ENCODE measurements at places on chromosomes 12 and 14.

GRCh38 chr12:88141774-88142609 lies at the start of the genes CEP290 and TMTC3:
Gene CEP290, minus strand, starts transcription at chr12:88142088. Its CDS starts 781 bp downstream, at chr12:88141307.
Gene TMTC3, plus strand, starts transcription at chr12:88142307. Its CDS starts 6,009 bp downstream, at chr12:88148316.
- DNase-seq: peak; percentile 88

DNA sequence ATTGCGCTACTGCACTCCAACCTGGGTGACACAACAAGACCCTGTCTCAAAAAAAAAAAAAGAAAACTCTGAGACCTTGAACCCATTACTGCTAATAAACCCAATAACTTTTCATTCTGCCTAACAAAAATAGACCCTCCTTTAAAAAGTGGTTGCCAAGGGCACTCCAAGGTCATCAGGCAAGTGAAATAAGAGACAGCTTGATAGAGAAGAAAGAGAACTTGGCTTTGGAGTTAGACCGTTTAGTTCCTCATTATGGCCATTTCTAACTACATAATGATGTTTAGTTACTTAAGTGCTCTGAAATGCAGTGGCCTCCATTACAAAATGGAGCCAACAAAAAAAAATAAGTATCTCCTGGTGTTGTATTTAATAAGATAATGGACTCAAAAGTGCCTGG lies 55.9 kb downstream of the PHLDA1 start:
- DNase-seq: no peak

DNA sequence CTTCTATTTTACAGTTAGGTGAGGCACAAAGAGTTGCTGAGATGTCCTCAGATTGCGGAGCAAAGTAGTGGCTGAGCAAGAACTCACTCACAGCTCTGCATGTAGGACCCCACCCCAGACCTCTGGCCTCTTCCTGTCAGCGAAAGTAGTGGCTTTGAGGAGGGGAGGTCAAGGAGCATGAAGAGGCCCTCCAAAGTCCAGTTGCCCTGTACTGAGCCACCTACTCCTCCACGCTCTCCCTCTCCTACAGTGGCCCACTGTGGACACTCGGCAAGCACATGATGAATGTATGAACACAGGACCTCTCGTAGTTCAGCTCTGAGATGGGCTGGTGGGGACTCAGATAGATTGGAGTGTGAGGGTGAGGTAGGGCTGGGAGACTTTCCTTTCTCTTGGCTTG lies 5.3 kb upstream of the PLEKHH1 start:
- DNase-seq: no peak

- no peak for DNase-seq
Observed at GRCh38 chr12:58529114-58529665, 391.1 kb downstream of the LRIG3 start.

- DNase-seq: no peak
Observed at GRCh38 chr12:67525617-67525884, 123.0 kb upstream of the DYRK2 start.

- DNase-seq: no peak
Observed at GRCh38 chr12:101759396-101760047, 20.3 kb upstream of the SYCP3 start.

- no peak for DNase-seq
Observed at GRCh38 chr12:59005193-59005955, 85.1 kb upstream of the LRIG3 start.

GRCh38 chr12:50537538-50537919 lies 32.7 kb downstream of the DIP2B start:
- no peak for DNase-seq

DNA sequence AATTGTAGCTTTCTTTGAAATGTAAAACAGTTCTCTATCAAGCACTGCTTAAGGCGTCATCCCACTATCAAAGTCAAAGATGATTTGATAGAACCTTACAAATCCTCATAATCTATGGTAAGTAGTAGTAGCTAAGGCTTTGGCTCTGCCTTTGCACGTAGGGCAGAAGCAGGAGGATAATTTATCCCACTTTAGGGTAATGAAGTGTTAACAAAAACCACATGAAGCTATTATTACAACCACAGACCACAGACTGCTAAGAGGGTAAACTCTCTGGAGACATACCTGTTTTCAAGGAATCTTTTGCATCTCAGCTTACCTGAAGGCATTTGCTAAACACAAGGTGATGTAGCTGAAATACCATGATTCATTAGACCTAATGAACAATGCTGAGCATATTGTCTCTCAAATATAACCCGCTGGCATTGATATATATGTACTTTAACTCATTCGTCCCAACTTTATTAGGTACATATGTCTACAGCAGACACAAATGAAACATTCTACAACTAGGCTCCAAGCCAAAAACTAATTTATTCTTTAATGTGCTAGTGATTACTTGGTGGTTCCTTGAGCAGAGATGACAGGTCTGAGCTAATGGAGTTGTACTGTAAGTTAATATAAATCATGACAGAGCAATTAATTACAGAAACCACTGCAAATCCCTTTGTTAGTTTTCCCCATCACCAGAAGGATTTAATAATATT lies 368.8 kb downstream of the ETNK1 start:
- no peak for DNase-seq

DNA sequence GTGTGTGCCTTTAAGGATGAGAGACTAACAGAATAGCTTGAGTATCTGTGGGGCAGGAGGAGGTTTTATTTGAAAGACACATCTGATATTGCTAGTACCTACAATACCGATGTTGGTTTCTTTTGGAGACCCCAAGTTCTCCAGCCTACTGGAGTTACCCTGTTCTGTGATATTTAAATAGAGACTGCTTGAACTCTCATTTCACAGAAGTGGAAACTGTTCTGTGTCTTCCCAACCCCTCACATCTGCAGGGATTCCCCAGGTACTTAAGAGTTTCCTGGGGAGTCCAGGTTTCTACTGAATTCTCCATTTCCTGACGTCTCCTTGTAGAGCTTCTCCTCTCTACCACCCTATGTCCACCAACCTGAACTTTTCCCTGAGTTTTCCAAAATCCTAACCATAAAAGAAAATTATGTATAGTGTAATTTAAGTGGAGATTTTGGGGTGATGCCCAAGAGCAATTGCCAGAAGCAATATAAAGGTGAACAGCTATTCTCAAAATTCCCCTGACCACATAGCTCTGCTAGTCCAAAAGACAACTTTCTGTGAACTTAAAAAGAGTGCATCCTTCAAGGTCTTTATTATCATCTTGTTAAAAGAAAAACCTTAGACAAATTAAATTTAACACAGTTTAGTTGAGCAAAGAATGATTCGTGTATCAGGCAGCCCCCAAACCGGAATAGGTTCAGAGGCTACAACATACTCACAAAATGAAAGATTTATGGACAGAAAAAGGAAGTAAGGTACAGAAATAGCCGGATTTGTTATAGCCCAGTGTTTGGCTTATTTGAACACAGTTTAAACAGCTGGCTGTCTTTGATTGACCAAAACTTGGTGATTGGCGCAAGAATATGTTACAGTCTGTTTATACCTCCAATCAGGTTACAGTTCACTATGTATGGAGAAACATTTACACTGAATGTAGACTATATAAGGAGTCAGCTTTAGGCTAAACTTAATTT lies 373.4 kb downstream of the NUAK1 start:
- no peak for DNase-seq

DNA sequence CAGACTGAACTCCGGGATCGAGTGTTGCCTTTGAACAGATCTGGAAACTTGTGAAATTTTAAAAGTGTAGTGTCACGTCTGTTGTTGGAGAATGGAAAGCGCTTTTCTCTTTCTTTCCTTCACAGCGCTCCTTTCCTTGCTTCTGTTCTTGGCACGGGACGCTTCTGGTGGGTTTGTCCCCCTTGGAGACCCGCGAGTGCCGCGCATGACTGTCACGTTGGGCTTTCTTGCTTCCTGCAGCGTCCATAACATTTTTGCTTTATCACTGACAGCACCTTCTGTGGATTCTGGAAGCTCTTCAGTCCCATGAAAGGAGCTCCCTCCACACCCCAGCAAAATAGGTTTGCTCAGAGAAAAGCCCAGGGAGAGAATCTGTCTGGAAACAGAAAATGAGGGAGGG lies 193.0 kb upstream of the TMEM132C start:
- no peak for DNase-seq

DNA sequence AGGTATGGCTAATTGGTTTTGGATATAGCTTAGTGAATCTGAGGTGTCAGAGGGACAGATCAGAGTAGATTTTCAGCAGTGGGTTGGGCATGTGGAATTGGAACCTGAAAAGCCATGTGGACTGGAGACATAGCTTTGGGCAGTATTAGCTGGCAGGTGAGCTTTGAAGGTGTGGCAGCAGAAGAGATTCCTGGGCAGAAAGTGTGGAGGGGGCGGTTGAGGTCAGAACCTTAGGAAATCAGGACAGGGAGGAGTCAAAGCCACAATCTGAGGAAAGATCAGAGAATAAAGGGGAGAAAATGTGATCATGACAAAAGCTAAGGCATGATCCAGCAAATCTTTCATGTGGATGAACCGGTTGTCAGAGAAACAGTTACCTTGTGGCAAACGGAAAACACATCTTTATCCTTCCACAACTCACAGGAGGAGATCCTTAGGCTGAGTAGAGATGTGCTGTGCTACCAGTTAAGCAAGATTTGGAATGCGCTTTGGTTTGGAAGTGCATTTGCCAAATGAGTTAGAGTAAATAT lies 56.4 kb downstream of the PTGER2 start:
- DNase-seq: no peak

DNA sequence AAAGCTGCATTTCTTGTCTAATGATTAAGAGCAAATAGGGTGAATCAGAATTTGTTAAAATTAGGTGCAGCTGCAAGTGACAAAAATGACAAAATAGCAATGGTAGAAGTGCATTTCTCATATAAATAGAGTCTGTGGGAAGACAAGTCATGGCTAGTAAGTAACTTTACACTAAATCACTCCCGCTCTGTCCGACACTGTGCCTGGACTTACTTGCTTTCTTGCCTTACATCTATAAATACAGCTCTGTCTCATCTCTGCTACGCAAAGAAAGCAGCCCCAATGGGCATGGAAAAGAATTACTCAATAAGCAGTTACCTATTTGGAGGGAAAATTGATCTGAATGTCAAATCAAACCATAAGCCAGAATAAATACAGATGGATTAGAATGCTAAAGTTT lies 245.4 kb upstream of the KRR1 start:
- DNase-seq: no peak

GRCh38 chr12:33669349-33669748 lies 229.7 kb upstream of the SYT10 start:
- no peak for DNase-seq

DNA sequence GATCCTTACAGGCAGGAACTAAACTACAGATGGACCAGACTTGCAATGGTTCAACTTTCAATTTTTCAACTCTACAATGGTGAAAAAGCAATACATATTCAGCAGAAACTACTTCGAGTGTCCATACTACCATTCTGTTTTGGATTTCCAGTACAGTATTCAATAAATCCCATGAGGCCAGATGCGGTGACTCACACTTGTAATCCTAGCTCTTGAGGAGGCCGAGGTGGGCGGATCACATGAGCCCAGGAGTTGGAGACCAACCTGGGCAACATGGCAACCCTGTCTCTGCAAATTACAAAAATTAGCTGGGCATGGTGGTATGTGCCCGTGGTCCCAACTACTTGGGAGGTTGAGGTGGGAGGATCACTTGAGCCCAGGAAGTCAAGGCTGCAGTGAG lies 336.1 kb downstream of the MED13L start:
- DNase-seq: no peak

DNA sequence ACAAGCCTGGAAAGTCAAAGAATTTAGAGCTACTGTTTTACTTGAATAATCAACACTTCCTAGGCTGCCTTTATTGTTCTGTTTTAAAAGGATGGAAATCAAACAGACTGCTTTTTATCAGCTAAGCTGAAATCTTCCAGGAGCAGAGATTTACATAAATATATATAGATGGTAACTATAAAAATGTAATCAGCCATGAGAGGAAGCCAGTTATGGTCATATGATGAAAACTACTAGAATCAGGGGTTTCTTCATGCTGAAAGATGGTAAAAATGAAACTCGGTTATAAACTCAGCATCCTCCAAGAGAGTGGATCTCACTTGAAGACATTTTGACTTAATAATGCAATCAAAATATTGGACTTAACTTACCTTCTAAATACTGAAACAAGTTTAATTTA lies 413.0 kb downstream of the GXYLT1 start:
- no peak for DNase-seq

- DNase-seq: no peak
Observed at GRCh38 chr12:57521525-57522010, 1.1 kb upstream of the MBD6 start.

DNA sequence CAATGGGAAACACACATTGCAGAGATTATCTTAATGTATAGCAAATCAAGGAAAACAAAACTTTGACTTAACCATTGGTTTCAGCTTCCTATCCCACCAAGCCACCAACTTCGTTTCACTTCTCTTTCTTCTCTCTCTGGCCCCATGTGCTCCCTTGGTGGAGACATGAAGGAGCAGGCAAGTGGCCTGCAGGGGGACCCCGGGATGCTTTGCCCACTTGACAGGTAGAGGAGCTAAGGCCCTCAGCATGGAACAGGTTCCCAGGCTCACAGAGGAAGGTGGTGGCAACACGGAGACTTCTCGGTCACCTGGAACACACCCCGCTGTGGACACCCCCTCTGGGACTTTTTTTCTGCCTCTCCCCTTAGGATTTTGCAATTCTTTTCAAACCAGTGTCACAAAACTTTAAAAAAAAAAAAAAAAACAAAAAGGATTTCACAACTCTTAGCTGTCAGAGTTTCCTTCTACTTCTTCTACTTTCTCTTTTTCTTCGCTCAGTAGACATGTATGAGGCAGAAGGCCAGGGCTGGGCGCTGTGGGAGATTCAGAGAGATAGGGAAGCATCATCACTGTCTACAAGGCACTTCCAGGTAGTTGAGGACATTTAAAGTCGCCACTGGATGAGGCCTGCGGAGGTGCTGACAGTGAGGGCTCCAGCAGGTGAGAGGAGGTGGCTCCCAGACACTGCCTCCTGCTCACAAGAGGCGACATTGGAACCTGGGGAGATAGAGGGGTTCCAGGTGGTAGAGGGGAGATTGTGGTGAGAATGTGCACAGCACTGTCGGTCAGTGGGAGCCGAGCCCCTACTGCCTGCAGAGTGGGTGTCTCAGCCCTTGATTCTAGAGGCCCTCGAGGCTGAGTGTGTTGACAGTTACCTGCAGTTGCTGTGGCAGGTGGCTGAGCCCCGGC lies 119.6 kb downstream of the GCH1 start:
- DNase-seq: no peak

DNA sequence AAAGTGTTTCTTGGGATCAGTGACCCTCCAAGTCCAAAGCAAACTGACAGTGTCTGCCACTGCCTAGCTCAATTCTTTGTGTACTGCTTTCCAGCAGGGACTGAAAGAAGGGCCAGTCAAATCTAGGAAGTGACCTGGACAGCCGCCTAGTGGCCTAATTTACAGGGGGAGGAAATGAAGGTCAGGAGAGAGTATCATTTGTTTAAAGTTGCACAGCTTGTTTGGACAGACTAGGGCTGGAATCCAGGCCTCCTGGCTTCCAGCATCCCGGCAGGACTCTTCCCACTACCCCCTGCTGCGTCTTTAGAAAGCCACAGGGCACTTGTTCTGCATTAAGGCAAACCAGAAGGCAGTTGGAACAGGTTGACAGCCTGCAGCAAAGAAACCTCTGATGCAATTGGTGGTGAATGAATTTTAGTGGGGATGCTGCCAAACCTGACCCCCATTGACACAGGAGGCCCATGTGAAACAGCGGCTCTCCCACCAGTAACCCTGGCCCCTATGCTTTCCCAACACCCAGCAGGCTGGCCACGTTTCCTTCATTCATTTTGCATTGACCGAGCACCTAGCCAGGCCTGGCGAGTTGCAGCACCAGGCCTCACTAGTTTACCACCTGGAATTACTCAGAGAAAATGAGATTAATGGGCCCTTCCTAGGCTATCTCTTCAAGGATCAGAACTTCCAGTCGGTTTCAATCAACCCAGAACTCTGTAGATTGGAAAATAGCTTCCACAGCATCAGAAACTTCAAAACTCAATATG lies 28.2 kb downstream of the GALNT16 start:
- no peak for DNase-seq

All from stimulated activated CD8-positive, alpha-beta memory T cell treated with anti-CD3 and anti-CD28 coated beads, Interleukin-7, amount 100 ng/mL, for 4 hours (primary cell).